ENCODE measurements at places on chromosomes 2 and 18. TPM values are rescaled to one million over a fixed set of nuclear protein-coding genes. Genes with fewer than 3 reads are reported as not detected.

ARHGEF4 gene
- total RNA-seq: 15.9 TPM

HMSD gene
- total RNA-seq: 0.17 TPM

NTSR2 gene
- not detected for total RNA-seq

ATOH8 gene
- total RNA-seq: 38.6 TPM

PGAP1 gene
- 11.5 TPM for total RNA-seq

FN1 gene
- total RNA-seq: 1,129 TPM

DYNAP gene
- not detected for total RNA-seq

TUBA4B gene
- total RNA-seq: 5.7 TPM

Measured in lung (tissue), 17 donors.